Umbilical cord (tissue), 2 donors: ENCODE measurements at places on chromosomes 1 and 21.

DNA sequence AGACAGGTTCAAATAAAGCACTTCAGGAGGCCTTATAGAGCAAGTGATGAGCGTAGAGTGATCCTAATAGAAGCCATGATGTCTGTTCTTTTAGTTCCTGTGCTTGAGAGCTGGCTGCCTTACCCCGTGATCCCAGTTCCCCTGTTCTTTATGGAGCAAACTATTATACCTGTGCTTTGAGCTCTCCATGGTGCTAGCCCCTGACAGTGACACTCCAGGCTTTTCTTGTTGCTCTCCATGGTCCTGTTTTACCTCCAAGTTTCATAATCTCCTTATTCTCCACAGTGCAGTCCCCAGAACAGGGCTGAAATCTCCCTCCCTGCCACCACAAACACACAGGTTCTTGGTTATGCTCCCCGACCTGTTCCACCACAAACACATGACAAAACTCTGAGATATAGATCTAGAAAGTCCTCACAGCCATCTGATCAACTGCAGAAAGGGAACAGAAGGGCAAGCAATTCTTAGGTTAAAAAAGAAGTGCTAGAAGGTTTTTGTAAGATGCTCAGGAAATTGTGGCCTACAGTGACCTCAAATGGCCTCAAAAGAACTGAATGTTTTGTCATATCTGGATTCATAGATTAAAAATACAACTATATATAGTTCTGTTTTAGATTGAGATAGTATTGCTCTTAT, 6.0 kb downstream of the CADM3 start:
- peak; percentile 81 for DNase-seq

- DNase-seq: peak; percentile 71
Observed at GRCh38 chr1:29122682-29123052, 1.0 kb downstream of the TMEM200B start.

- no peak for DNase-seq
Observed at GRCh38 chr21:44618504-44618903, 6.6 kb downstream of the KRTAP10-8 start.

DNA sequence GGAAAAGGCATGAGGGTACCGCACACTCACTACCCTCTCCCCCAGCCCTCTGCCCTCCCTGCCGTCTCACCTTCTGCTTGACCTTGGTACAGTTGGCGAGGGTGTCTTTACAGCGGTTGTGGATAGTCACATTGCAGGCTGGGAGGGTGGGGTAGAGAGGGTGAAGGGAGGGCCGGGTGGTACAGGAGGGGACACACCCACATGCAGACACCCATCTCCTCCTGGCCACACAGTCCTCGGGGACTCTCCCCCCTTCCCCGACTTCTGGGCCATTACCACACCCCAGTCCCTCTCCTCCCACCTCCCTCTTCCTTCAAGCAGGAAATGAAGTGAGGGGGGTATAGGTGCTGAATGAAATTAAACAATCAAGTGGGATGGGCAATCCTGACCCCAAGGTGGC, 11.6 kb downstream of the ARHGEF2 start:
- DNase-seq: no peak

GRCh38 chr21:17359781-17360180, 153.1 kb upstream of the CXADR start:
- DNase-seq: no peak

GRCh38 chr1:34083974-34084373, 81.1 kb downstream of the CSMD2 start:
- DNase-seq: no peak

GRCh38 chr1:248686815-248687214, 15.8 kb downstream of the OR14I1 start:
- DNase-seq: no peak

DNA sequence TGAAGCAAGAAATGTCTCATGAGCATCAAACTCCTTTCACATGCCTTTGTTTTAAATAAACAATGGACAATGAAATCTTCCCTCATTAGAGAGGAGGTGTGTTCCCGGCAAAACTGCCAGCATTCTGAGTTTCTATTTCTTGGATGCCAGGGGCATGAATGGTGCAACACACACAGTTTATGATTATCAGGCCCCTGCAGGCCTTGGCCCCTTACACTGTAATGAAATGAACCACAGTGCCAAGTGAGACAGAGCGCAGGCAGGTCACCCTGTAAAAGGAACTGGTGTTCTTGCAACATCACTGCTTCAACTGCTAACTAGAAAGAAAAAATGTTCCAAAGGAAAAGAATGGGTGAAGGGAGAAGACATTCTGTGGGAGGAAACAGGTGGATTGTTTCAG, 3.8 kb upstream of the PIGC start:
- no peak for DNase-seq

DNA sequence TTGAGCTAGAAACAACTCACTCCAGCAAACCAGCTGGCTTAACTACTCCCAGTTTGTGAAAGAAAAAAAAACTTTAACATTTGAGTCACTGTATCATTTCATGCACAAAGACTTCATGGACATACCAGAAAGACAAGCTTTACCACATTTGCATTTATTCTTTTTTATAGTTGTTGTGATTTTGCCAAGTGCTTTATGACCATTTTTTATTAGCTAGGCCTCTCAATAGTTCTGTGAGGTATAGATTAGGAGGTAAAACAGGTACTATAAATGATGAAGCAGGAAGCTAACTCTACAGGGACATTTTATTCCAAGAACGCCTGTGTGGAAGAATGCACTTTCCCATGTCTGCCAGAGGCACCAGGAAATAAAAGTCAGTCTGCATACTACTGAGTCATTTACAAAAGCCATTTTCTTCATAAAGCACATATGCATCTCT, 8.2 kb upstream of the DENND1B start:
- peak; percentile 45 for DNase-seq

GRCh38 chr1:158274797-158275196, 14.9 kb upstream of the CD1C start:
- DNase-seq: no peak

- no peak for DNase-seq
Observed at GRCh38 chr1:94709891-94710581, 110.1 kb upstream of the SLC44A3 start.

- DNase-seq: peak; percentile 97
Observed at GRCh38 chr1:43206600-43207228, 34.6 kb downstream of the CFAP57 start.

DNA sequence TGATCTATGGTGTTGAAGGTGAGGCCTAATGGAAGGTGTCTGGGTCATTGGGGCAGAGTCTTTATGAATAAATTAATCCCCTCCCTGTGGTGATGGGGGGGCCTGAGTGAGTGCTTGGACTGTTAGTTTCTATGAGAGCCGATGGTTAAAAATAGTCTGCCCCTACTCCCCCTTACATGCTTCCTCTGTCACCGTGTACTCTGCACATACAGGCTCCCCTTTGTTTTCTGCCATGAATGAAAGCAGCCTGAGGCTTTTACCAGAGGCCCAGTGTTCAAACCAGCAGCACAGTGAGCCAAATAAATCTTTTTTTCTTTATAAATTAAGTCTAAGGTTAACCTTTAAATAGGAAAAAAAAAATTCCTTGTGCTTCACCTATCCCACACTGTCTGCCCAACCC, 657.0 kb downstream of the AMY1C start:
- DNase-seq: no peak

DNA sequence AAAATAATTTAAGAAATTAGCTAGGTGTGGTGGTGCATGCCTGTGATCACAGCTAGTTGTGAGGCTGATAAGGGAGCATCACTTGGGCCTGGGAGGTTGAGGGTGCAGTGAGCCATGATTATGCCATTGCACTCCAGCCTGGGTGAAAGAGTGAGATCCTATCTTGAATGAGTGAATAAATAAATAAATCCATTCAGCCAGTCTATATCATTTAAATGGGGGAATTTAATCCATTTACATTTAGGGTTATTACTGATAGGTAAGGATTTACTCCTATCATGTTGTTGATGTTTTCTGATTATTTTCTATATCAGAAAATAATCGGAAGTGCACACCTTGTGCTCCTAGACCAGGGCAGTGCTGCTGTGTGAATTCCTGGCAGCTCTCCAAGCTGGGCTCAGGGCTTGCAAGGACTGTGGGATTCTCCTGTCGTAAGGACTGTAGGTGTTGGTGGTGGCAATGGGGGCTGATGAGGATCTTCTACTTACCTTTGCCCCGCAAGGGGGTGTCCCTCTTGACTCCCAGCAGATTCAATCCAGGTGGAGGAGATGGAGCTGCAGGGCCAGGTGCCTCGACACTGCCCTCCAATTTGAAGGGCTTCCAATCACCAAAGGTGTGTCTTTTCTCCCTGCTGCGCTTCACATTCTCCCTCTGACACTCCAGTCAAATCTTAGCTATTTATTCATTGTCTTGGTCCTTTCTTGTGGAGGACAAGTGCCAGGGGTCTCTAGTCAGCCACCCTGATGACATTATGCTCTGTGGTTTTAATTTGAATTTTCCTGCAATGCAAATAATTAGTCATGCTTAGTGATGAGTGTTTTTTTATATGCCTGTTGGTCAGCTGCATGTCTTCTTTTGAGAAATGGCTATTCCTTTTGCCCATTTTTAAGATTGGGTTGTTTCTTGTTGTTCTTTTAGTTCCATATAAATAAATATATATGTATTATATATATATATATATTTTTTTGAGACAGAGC, 14.1 kb upstream of the TRAPPC10 start:
- DNase-seq: no peak
